Activated T-cell treated with anti-CD3 and anti-CD28 coated beads for 48 hours (primary cell): ENCODE measurements at places on chromosomes 7 and 10.

DNA sequence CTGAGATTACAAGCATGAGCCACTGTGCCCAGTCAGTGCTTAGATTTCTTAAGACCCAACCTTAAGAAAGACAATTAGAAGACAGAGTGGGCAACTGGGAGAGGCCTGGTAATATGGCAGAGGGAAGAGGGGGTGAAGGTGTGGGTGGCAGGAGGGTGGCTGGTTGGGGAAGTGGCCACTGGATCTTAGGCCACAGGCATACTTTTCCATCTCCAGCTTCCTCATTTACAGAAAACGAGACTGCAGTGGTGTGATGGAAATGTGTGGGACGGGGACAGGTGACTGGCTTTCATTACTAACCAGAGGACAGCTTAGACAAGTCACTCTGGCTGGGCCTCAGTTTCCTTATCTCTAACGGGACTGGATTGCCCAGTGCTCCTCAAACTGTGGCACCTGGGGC lies 1.0 kb upstream of the FFAR4 start:
- no peak for DNase-seq

DNA sequence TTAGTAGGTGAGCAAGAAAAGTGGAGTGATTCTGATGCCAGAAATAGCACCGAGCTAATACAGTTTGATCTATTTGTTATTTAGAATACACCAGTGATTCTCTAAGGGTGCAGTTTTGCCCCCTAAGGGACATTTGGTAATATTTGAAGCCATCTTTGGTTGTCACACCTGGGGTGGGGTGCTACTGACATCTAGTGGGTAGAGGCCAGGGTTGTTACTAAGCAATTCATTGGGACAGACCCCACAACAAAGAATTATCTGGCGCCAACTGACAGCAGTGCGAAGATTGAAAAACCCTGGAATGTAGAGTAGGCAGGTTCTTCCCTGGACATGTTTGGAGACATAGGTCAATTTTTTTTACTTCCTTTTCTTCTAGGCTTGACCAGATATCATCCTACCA lies 14.6 kb downstream of the PALS2 start:
- DNase-seq = no peak

- no peak for DNase-seq
Measured at GRCh38 chr7:142381727-142382390, 124.0 kb upstream of the PRSS58 start.

DNA sequence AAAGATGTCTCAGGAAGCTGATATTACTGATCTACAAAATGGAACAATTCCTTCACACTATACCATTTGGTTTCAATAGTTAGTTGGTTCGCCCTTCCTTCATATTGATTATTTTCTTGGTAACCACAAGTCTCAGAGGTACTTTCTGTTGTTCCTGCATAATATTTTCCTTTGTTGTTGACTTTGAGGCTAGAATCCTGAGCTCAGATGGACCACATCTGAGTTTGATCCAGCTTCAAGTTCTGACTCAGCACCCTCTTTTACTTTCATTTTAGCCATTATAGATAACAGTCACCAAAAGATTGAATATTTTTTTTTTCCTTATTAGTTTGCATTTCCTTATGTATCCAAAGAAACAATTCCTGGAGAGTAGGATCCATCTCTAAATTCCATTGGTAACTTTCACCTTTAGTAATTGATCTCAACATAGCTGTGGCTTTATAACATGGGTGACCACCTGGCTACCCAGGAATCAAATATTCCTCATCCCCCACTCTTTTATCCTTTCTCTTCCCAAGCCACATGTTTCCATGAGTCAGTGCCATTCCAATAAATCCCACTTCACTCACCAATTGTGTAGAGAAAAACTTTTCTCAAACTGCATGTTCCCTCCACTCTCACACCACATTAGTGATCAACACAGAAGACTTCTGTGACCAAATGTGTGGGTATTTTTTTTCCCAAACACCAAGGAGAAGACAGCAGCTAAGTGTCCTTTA lies 9.7 kb upstream of the ABCA13 start:
- DNase-seq = no peak

DNA sequence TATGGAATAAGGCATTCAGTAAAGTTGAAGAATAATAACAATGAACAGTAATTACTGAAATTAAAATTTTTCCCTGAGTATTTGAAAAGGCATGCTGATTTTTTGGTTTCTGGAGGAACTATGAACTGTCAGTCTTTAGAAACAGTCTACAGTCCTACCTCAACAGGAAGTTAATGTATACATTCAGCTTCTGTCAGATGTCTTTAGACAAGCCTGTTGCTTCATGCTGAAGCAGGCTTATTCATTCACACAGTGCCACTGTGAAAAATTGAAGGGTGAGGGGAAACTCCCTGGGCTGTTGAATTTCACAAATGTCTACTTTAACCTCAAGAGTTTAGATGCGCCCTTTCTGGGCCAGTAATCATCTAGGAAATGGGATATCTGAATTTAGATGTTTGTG lies 3.5 kb downstream of the NRF1 start:
- DNase-seq = no peak

DNA sequence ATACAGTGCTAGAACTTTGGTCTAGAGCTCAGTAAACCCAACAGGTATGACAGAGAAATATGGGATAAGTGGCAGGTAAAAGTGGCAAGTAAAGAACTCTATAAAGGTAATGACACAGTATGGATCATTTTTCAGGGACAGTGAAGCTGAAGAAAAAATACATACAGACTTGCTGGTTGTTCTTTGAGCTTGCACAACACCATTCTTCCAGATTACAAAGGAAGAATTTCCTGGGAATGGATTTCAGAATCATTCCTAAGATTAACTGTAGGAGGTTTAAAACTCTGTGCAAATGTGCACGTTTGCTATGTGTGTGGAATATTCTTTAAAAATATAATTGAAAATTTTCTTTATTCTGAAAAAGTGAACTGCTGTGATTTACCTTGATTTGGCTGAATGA lies 36.0 kb downstream of the PHF14 start:
- no peak for DNase-seq

DNA sequence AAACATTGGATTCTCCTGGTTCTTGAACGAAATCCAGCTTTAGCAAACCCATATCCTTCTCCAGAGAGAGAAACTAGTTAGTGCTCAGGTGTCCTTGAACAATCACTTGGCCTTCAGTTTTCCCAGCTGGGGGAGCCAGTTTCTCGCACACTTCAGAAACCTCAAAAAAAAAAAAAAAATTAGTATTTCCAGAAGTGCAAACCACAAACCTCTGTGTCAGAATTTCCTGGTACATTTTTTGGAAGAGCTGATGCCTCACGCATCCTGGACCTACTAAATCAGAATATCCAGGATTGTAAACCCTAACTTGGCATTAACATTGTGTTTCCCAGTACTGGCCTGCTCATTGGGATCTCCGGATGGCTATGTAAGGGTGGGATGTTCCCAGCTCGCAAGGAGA lies 143.4 kb upstream of the EGR2 start:
- DNase-seq = no peak

DNA sequence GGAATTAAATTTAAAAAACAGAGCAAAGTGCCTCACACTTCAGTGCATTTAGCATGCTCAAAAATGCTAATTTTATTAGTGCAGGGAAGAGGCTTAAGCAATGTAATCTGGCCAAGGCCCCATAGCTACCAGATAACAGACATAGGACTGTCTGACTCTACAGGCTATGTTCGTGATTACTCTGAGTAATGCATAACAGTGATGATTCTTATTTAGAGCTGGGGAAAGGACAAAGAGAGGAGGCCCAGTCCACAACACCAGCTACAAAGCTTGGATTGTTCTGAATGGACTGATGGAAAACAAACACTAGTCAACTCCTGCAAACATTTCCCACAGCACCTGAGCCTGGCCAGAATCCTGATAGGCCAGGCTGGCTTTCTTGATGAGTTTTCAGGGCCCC lies 8.4 kb upstream of the CH25H start:
- DNase-seq = no peak

DNA sequence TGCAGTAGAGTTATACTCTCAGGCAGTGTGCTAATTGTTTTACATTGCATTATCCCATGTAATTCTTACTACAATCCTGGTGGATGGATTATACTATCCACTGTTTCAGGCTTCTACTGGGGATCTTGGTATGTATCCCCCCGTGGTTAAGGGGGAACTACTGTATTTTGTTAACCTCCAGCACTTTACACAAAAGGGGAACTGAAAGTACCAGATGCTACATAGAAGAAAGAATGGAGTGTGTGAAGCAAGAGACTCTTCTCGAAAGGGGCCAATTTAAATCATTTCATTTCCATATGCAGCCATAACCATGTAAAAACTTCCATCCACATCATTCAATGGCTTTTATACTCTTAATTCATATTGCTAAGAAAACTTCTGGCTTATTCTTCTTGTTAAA lies 69.4 kb downstream of the C1GALT1 start:
- no peak for DNase-seq

DNA sequence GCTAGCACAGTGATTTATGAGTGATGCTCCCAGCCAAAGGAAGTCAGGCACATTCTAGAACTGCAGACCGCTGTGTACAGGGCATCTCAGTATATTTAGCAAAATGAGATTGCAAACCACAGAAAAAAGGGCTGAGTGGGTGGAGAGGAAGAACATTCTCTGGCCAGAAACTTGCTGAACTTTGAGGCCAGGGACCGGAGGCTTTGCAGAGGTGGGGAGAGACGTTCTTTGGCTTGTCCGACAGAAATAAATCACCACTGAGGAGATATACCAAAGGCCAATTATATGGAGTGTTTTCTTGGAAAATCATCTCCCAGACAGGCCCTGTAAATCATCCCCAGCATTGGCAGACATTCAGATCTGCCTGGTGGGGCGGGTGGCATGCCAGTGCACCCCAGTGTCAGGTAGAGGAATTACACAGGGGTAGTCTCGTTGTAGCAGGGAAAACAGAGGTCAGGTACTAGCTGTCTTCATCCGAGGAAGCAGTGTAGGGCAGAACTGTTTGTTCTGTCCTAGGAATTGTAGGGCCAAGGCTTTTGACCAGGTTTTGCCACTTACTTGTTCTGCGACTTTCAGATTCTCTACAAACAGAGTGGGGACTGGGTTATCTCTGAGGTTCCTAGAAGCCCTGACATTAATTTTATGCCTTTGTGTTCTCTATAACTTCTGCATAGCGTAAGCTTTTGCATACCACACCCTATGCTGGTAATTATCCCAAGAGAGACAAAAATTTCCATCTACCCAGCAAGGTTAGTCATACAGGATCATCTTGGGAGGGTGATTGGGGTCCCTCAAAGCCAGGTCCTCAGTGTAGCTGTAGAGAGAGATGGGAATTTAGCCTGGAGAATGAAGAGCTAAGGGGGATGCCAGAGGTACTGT lies 655.6 kb downstream of the LRMDA start:
- no peak for DNase-seq

DNA sequence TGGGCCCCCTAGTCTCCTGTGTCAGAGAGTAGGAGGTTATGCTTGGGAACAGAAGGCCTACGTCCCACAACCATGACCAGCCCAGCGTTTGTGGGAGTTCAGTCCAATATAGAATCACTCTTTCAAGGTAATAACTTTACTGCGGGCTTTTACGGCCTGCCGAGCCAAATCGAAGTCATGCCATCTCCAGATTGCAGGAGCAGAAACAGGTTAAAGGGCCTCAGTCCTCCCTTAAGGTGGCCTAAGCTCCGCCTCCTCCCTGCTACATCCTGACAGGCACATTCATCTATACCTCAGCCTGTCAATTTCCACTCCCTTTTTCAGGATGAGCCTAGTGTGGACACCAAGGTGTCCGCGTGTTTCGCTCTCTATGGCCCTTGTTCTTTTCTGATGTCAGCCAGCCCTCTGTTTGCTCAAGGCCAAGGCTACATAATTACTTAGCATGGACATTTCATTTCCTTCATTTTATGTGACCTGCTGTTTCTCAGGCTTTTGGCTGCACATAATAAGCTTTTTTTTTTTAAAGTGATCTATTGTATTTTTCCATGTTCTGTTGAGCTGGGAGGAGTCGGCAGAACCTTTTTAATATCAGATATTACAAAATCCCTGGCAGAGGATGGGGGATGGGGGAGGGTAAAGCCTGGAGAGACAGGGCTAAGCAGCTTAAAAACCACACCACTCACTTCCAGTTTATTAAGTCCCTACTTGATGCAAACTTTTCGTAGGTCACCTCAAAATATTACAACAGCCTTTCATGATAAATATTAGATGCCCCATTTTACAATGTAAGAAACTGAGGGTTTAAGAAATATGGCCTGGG lies 84.6 kb downstream of the CACNB2 start:
- DNase-seq = no peak

- no peak for DNase-seq
Measured at GRCh38 chr10:31345886-31346285, 26.9 kb downstream of the ZEB1 start.

DNA sequence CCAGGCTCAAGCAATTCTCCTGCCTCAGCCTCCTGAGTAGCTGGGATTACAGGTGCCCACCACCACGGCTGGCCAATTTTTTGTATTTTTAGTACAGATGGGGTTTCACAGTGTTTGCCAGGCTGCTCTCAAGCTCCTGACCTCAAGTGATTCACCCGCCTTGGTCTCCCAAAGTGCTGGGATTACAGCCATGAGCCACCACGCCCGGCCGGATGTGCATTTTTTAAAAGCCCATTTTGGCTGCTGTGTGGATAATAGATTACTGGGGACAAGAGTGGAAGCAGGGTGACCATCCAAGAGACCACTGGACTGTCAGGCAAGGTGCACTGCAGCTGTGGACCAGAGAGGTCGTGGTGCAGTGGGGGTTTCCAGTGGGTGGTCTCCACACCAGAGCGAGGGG lies 21.4 kb downstream of the HKDC1 start:
- DNase-seq = no peak

DNA sequence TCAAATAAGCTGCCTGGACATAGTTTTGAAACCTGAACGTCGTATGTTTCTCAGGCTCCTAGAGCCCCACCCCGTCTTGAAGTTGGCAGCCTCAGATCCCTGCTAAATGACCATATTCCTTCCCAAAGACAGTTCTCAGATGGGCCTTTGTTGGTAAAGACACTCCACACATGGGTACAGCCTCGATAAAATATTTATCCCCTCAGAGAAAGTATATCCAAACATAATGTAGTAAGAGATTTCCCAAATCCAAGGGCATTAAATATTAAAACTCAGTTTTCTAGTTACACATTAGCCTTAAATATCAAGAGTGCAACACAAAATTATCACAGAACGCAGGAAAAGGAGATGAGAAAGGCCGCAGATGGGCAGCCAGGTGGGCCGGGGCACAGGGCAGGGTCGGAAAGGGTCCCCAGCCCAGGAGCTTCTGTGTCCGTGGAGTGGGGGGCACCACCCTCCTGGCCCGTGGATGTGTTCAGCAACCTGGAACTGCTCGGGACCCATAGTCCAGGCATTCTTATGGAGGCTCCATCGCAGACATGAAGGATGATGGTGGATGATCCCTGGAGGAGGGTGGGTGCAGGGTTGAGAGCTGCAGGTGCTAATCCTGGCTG lies 1.5 kb upstream of the CFAP46 start:
- no peak for DNase-seq
